ENCODE measurements at places on chromosomes 12 and 14.

DNA sequence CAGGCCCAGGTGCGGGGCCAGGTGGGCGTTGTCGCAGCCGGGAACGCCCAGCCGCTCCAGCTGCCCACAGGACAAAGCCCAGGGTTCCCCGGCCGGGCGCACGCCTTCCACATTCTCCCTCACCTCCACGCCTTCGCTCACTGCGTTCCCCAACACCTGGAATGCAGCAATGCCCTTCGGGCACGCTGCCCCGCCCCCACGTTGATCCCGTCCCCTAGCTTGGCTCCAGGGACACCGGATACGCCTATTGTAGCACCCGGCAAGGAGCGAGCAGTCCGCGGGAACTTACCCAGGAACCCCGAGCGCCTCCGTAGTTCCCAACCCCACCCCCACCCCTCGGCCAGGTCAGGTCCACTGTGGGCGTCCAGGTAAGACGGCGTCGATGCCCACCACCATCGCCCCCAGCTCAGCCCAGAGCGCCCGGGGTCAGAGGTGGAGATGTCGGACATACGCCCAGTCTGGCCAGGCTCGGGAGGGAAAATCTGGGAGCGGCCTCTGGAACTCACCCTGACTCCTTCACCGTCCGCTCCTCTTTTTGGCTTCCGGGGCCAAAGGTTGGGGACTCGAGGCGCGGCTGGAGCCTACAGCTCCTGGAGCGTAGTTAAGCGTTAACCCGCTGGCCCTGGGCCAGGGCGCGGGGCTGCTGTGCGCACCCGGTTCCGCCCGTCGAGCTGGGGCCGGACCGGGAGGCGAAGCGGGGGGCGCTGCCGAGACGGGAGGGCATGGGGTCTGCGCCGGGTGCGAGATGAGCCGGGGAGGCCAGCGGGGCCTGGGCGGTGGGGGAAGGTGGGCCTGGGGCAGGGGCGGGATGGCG is 594 bp upstream of the CEP170B start:
- peak; percentile 47 for DNase-seq

DNA sequence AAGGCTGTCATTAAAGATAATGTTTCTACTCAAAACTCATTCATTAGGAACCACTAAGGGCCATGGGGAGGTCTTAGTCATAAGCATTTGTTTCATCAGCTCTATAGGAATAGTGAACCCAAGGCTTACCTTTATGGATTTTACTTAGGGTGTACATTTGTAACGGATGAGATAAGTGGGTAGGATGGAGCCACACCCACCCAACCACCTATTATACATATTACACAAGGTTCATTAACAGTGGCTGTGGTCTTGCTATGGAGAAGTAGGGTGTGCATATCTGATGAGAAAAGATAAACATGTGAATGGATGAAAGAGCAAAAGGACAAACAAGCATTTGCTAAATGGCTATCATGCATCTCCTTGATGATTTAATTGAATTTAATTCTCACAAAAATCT is 39.6 kb upstream of the ITPR2 start:
- DNase-seq: peak; percentile 70

GRCh38 chr12:52127683-52128450 is 48.4 kb downstream of the SMIM41 start:
- no peak for DNase-seq

DNA sequence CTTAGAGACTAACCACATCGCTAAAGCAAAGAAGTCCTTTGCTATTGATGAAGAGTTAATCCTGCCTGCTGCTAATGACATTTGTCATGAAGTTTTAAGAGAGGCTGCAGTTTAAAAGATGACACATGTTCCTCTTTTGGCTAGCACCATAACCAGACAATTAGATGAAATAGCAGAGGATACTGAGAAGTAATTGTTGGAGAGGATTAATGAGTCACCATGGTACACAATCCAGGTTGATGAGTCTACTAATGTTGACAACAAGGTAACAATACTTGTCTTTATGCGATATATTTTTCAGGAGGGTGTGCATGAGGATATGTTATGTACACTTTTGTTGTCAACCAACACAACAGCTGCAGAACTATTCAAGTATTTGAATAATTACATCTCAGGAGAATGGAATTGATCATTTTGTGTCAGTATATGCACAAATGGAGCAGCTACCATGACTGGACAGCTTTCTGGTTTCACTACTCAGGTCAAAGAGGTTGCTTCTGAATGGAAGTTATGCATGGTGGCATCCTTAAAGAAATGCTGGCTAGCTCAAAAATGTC is 56.7 kb downstream of the LRRIQ1 start:
- no peak for DNase-seq

- DNase-seq: no peak
Observed at GRCh38 chr12:64400041-64400440, 4.2 kb upstream of the XPOT start.

DNA sequence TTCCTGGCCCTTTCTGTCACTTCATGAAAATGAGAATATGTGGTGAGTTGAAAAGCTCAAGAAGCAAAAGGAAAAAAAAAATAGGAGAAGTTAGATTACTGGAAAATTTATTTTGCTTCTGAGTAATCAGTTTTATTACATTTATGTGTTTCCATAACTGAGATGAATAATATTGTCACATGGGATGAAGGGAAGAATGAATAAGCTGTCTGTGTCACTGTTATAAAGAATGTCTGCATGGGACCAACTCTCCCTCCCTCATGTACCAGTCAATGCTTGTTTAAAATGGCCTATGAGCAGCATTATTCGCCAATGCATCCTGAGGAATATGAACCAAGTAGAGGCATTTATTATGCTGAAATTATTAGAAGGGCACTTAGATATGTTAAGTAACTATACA is 246.3 kb downstream of the PRKD1 start:
- no peak for DNase-seq

DNA sequence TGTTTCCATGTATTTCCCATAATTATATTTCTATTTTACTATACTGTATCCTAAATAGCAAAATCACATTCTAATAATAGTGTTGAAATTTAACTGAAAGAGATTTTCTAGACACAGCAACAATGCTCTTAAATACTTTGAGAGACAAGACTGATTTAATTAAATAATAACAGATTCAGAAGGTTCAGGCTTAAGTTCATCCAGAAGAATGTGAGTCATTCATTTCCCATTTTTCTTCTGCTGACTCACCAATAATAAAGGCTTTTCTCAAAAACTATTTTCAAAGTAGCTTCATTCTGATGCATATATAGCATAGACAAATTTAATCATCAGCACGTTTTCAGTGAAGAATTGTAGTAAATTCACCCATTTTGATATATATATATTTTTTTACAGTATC is 481.4 kb downstream of the MDGA2 start:
- no peak for DNase-seq

- no peak for DNase-seq
Observed at GRCh38 chr14:73752297-73752992, 38.3 kb upstream of the PNMA1 start.

DNA sequence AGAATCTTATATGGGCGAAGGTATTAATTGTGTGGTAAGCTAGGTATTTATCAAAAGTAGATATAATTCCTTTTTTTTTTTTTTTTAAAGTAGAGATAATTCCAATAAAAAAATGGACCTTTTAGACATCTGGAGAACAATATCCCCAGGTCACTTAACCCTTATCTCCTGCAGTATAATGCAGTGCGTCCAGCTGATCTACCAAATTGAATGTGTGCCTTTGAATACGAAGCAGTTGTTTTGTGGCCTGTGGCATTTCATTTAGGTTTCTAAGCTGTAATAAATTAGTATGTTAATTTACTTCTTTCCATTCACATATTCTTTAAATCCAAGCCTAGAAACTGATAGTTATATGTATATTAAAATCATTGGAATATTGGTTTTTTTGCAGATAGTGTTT is 3.1 kb downstream of the FUT8 start:
- no peak for DNase-seq

GRCh38 chr14:105493921-105494605 is 3.0 kb downstream of the TEDC1 start:
- no peak for DNase-seq

DNA sequence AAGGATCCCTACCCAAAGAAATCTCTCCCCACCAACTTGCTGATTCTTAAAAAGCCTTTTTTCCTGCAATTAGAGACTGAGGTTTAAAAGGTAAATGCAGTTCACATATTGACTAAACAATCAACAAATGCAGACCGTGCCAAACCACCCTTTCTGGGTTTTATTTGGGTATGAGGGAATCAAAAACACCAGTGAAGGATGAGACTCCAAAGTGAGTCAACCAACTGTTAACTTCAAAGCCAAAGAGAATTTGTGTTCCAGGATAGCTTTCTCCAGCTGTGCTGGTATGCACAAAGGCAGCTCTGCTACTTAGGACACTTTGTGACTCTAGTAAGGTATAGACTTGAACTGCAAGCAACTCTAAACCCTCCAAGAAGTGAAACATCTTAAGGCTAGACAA is 39.4 kb downstream of the RPS29 start:
- DNase-seq: no peak

- DNase-seq: no peak
Observed at GRCh38 chr14:32010604-32011125, 66.4 kb upstream of the ARHGAP5 start.

- DNase-seq: no peak
Observed at GRCh38 chr12:6960593-6961277, 9.6 kb downstream of the PTPN6 start.

Data from NCI-H1105 (cell line).